ENCODE measurements at places on chromosomes 4 and X.
A peak's percentile ranks its signal among the peaks of the same experiment; 100 is the strongest.

DNA sequence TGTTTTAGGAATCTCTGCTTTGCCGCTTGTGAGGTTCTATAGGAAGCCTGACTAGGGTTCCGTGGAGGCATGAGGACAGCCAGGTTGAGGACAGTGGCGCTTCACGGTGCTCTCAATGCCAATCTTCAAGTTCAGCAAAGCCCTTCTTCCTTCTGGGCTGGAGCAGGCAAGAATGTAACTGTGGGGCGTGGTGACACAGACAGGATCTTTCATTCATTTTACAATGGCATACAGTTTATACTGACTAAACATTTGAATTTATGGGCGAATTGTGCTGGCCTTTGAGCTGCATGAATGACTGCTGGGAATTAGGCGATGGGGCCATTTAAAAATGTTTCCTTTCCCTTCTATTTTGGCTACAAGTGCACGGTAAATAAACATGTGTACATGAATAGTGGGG lies 2.9 kb upstream of the NHS start:
- no peak for DNase-seq

GRCh38 chrX:46574774-46575381 lies 1.3 kb downstream of the CHST7 start:
- DNase-seq, result no peak

DNA sequence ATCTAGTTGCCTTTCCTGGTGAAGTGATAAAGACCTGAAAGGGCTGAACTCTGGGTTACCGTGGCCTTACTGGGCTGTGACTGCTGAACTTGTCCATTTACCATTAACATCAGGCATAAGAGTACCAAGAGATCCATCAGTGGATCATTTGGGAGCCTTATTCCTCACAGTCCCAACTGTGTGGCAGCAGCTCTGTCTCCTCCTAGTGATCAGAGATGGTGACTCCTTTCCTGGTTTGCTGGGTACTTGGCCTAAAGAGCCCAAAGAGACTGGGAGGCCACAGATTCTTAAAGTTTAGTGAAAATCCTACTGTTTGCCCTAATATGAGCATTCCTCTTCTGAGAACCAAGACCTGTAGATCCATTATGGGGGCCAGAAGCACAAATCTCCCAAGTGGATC lies 56.3 kb upstream of the ATP6AP2 start:
- DNase-seq, result no peak

DNA sequence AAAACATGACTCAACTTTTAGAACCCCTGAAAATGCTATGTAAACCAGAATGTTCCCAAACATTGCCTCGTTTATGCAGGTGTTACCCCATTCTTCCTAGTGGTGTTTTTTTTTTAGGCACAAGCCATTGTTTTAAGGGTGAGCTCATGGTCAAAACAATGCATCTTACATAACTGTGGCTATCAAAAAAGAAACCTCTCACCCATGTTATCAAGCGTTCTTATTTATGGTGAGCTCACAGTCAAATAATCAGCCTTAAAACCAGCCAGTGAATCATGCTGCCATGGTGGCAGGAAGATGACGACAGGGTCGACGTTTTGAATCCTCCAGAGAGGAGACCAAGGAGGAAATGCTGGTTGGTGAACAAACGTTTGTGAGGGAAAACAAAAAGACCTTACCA lies 195.2 kb downstream of the KDR start:
- DNase-seq, result no peak

GRCh38 chrX:153776120-153776599 lies 4.7 kb upstream of the SRPK3 start:
- no peak for DNase-seq

DNA sequence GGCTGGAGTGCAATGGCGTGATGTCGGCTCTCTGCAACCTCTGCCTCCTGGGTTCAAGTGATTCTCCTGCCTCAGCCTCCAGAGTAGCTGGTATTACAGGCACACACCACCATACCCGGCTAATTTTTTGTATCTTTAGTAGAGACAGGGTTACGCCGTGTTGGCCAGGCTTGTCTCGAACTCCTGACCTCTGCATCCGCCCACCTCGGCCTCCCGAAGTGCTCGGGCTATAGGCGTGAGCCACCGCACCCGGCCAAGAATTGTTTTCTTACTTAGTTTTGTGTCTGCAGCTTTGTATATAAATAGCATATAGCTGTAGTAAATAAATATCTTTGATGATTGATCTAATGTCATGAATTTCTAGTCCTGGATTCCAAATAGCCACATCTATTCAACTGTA lies 81.1 kb downstream of the IL1RAPL1 start:
- DNase-seq, result no peak

- DNase-seq, result no peak
Measured at GRCh38 chr4:129239088-129239487, 143.1 kb downstream of the C4orf33 start.

- no peak for DNase-seq
Measured at GRCh38 chr4:73683033-73683432, 57.3 kb upstream of the CXCL8 start.

GRCh38 chr4:36067116-36067515 lies 177.2 kb downstream of the ARAP2 start:
- DNase-seq, result no peak

DNA sequence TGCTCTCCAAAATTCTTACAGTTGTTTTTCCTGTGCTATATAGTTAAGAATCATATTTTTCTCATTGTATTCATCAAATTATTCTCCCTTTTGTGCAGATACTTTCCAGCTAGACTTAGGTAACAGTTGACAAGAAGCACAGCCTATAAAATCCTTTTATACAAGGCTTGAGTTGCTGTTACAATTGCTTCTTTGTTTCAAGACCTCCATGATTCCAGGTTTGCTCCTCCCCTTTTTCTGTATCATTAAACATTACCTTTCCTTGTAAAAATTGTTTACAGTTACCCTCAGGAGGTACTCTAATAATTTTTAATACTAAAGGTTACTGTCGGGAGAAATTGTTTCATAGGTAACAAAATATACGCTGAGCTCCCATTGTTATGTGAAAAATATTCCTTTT lies 192.3 kb upstream of the GRID2 start:
- no peak for DNase-seq

DNA sequence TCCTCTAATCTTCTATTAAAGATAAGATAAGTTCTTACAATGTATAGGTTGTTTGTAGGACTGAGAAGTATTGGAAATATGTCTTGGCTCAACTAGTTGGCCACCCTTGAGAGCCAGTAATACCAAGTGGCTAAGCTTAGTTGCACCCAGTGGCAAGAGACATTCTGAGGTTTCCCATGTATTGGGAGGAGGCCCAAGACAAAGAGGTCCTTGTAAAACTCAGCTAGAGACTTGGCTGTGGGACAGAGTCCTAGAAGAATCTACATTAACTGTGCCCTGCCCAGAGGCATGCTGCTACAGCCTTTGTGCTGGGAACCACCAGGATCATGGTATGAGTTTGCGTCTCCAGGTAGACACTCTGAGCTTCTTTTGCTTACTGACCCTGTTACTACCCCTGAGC lies 41.9 kb upstream of the SLC4A4 start:
- DNase-seq, result peak; percentile 79

DNA sequence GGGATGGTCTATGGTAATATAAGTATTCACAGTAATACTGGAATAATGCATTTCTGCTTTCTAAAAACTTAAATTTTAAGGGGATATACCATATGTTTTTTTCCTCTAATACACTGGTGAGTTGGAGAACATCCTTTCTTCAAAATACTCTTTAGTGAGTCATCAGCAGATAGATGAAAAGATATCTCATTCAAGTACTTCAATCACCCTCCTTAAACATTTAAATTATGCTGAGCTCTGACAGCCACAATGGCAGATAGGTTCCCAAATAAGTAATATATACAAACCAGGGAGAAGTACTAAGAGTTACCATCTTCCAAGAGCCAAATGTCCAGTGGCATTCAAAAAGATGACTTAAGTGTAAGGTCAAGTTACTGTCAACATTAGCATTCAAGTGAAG lies 52.2 kb downstream of the AMMECR1 start:
- DNase-seq, result no peak

DNA sequence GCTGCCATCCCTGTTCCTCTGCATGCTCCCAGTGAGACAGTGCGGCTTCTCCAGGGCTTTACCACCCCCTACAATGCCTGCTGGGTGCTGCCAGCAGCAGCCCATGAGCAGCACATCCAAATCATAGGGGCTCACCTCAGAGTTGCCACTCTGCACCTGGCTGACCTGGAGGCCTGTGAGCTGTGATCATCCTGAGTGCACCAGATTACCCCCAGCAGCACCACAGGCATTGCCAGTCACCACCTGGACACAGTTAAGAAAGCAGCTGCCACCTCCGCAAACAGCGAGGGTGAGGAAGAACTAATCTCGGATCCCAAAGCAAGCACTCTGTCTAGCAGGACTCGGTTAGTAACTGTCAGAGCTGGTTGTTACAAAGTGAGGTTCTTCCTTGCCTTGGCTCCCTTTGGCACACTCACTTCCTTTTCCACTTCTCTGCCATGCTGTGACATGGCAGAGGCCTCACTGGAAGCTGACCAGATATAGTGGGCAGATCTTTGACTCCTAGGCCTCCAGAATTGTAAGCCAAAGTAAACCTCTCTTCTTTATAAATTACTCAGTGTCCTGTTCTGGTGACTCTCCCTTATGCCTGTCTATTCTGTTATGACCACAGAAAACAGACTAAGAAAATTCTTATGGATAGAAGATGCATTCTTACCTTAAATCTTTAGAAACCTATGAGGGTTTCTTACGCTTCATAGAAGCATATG lies 25.2 kb downstream of the LRIT3 start:
- no peak for DNase-seq

DNA sequence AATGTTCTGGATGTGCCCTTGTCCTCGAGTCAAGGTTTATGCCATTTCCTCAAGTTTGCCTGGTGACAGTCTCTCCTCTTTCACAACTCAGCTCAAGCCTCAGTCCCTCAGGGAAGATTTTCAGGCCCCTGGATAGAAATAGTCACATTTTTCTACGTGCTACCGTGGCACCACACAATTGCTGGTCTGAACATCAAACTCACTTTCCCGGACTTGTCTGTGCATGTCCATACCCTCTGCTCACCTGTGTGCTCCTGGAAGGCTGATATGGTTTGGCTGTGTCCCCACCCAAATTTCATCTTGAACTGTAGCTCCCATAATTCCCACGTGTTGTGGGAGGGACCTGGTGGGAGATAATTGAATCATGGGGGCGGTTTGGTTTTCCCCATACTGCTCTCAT lies 129.7 kb downstream of the HS3ST1 start:
- no peak for DNase-seq

DNA sequence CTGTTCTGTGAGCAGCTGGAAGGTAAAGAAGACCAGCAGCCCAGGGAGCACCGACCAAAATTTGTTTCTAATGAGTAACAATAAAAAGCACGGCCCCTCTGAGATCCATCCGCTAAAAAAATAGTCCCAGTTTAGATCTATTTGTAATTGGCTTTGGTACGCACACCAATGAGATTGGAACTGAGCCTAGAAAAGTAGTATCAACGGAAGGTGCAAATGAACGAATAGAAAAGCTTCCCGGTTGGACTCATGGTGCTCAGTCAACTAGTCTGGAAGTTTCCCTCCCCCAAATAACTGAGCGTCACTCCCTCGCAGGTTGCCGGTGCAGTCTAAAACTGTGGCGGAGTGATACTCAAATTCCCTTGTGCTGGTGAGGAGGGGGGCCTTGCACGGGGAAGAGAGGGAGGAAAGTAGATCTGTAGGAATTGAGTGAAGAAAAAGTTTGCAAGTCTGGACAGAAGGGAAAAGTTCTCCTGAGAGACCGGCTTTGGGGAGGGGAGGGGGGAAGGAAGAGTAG lies at the start of gene COL4A5:
TSS of gene COL4A5 (plus strand) at position 413 of the 517 bp plus-strand sequence. CDS start 288 bp downstream, outside the sequence.
- peak; percentile 23 for DNase-seq

DNA sequence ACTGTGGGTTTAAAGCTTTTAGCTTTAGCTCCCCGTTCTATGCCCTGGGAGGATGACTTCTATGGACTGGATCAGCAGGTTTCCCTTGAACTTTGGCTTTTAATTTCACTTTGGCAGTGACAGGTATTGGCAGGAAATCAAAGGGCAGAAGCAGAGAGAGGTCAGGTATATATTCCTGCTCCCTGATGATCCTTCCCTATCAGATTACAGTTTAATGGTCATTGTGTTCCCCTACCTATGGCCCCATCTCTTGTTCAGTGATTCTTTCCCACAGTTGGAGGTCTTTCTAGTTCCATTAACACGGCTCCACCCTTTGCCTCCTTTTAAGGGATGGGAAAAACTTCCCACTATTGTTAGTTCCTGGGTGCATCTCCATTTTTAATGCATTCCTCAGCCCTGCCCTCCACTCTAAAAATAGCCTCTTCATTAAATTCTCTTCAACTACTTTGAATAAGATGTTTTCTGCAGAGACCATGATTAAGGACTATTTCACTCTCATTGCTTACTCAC lies 107.8 kb upstream of the TMEM47 start:
- DNase-seq, result no peak

DNA sequence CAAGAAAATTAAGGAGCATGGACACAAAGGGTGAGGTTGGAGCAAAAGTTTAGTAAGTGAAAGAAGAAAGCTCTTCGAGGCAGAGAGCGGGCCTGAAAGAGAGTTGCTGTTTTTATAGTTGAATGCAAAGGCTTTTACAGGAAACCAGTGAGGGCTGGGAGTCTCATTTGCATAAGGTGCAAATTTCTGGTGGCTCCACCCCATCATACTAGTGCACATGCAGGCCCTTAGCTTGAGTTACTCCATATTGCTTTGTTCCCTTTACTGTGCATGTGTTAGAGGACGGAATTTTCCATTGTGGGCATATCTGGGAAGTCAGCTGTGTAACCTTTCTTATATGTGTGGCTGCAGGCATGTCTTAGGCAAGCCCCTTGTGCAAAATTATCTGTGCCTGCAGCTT lies 48.0 kb downstream of the CPE start:
- DNase-seq, result no peak

- no peak for DNase-seq
Measured at GRCh38 chr4:56127716-56128115, 179.0 kb downstream of the CEP135 start.

GRCh38 chr4:89119166-89119565 lies 7.8 kb downstream of the TIGD2 start:
- DNase-seq, result no peak

- no peak for DNase-seq
Measured at GRCh38 chrX:133188631-133189030, 29.5 kb downstream of the TFDP3 start.

DNA sequence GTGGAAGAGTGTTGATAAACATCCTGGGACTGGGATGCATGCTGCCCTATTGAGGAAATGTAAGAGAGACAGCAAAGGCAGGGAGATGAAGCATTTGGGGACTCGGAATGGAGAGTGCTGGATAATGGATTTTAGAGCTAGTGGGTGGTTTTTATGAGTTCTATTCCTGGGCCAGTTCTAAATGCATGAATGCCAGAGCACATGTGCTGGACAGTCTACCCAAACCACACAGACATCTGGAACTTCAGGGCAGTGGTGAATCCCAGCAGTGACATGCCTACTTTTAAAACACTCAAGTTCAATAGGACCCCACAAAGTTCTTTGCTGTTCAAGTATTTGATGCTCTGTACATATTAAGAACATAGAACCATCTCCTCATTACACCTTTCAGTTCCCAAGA lies 133.9 kb downstream of the CBR4 start:
- no peak for DNase-seq

DNA sequence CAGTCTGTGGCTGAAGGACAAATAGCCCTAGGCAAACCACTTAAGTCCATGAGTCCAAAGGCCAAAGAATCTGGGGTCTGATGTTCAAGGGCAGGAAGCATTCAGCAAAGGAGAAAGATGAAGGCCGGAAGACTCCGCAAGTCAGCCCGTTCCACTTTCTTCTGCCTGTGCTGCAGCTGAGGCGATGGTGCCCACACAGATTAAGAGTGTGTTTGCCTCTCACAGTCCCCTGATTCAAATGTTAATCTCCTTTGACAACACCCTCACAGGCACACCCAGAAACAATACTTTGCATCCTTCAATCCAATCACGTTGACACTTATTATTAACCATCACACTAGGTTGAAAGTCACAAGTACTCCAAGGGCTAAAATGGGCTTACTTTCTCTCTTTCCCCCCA lies 605.4 kb upstream of the GNPDA2 start:
- DNase-seq, result no peak

- DNase-seq, result peak; percentile 2
Measured at GRCh38 chr4:127997534-127998388, 32.6 kb downstream of the ABHD18 start.
